ENCODE measurements at places on chromosomes 4 and X. TPM values are rescaled to one million over a fixed set of nuclear protein-coding genes. Genes with fewer than 3 reads are reported as not detected.

- peak; percentile 98 for DNase-seq
Observed at GRCh38 chr4:9691238-9692065, 90.0 kb upstream of the DRD5 start.

GRCh38 chr4:82053396-82053795 is 320.4 kb downstream of the HNRNPD start:
- no peak for DNase-seq

- no peak for DNase-seq
Observed at GRCh38 chrX:20227116-20227515, 39.6 kb downstream of the RPS6KA3 start.

- DNase-seq = no peak
Observed at GRCh38 chr4:8215001-8215427, 15.9 kb downstream of the SH3TC1 start.

DNA sequence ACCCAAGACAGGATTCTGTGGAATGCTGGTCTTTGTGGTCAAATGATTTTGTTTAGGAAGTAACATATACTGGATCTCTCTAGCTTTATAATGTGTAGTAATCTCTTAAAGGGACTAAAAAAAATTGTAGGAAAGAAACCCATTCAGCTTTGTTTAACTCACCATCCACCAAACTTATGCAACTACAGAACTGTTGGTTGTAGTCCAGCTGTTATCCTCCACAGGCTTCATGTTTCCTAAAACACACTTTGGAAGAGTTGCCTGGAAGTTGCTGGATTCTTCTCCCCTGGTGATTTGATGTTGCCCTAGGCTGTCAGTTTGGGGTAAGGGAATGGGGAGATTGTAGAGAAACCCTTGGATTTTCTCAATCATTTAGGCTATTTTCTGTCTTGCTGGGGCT is 89.3 kb downstream of the RLIM start:
- DNase-seq = no peak

DNA sequence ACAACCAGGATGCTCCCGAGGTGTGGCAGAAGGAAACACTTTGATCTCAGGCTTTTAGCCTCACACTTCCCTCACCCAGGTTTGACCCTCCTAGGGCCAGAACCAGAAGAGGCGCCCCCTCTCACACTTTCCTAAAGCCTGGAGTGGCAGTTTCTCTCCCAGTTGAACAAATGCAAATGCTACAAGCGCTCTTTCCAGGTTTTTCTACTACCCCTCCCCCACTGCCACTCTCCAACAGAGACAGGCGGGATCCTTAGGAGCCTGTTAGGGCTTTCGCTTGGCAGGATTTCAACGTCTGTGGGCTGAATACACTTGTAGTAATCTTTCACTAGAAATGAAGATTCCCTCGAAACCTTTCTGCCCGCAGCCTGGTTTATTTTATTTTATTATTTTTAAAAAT is 2.4 kb downstream of the TSC22D3 start:
- DNase-seq = no peak

DNA sequence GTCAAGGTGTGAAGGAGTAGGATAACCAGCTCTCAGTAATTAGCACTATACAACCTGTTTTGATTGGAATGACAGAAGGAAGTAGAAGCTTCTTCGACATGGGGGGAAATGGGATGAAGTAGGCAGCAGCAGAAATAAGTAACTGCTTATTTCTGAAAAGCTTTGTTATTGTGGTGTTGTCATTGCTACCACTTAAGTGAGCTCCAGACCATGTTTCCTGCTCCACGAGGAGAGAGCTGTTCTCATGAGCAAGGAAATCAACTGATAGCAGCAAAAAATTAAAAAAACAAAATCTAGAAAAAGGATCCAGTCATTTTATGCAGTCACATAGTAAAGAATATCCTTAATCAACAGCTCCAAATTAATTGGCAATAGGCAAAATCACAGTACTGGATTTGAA is 106.1 kb upstream of the TLL1 start:
- no peak for DNase-seq

GRCh38 chr4:20408611-20409010 is 156.9 kb downstream of the SLIT2 start:
- DNase-seq = no peak

DNA sequence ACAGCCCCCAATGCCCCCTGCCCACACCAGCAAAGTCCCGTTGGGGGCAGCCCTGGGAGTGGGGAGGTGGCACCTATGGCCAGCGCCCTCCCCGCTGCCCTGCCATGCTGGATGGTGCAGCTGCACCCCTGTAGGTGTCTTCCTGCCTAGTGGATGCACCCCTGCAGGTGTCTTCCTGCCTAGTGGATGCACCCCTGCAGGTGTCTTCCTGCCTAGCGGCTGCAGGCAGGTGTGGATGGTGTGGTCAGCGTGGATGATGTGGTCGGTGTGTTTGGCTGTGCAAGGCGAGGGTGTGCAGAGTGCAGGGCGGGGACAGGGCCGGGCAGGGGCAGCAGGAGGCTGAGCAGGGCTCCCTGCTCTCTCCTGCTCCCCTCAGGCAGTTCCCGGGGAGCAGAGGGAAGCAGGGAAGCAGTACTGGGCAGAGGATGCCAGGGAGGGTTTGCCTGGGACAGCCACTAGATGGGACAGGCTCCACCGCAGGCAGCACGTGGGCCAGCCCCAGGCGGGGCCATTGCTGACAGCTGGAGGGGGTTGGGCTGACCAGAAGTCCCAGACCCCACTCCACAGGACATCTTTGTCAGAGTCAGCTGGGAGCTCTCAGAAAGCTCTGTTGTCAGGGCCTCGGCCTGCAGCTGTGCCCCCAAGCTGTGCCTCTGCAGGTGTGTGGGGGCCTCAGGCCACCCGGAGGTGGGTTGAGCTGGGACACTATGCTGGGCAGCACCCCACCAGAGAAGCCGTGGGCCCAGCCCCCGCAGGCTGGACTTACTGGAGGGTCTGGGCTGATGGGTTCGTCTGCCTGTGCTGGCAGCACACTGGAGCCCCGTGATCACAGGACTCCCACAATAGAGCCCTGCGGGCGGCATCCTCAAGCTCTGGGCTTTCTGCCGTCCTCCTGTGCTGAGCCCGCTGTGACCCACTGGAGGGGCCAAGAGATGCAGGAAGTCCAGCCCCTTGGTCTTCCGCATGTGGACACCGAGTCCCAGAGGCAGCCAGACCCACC is 23.7 kb downstream of the DOK7 start:
- no peak for DNase-seq

DNA sequence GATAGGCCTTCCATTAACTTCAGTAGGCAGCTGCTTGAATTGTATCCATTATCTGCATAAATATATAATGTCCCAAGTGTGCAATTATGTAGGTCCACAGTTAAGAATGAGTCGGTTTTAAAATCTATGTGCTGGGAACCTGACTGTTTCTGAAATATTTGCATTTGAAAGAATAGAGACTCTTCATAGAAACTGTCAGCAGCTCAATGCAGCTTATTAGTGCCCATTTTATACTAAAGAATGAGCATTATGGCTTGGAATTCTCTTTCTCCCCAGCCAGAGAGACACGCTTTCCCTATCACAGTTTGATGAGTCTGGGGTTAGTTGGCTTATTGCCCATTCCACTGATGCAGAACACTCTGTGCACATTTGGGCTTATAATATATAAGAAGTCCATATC is 202.0 kb upstream of the PCDH7 start:
- DNase-seq = no peak

Gene SPANXB1
- not detected for total RNA-seq

Gene CT83
- total RNA-seq = not detected

Gene SPON2
- total RNA-seq = 15.6 TPM

Gene GPC4
- total RNA-seq = 8.9 TPM

Gene SCRG1
- 0.08 TPM for total RNA-seq

Gene DUSP21
- not detected for total RNA-seq

Gene ELF4
- total RNA-seq = 2.0 TPM

Measured in Right ventricle myocardium superior (tissue), 1 donor.